ENCODE measurements at places on chromosomes 7 and 10.

DNA sequence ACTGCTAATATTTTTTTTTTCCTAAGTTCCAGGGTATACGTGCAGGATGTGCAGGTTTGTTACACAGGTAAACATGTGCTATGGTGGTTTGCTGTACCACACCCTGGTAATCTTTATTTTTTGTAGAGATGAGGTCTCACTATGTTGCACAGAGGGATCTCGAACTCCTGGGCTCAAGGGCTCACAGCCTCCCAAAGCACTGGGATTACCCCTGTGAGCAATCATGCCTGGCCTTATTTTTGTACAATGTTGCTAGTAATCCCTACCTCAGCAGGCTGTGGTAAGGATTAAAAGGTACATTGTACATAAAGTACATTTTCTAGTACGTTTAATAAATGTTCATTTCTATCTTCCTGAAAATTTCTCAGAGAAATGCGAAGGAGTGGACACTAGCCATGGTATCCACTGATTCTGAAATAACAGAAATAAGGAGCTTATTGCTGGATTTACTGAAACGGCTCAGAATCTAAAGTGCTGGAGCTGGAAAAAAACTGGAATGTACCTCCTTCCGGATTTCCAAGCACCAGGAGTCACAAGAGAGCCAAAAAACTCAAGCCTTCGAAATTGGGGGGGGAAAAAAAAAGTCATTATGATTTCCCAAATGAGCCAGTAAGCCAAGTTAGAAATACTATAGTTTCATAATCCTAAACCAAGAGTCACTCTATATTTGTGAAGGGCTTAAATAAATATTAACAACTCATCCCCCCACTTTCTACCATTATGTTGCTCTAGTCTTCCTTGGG is 69.6 kb downstream of the NT5C2 start:
- DNase-seq, result no peak

GRCh38 chr10:87060280-87060928 is 34.2 kb downstream of the GLUD1 start:
- DNase-seq, result no peak

DNA sequence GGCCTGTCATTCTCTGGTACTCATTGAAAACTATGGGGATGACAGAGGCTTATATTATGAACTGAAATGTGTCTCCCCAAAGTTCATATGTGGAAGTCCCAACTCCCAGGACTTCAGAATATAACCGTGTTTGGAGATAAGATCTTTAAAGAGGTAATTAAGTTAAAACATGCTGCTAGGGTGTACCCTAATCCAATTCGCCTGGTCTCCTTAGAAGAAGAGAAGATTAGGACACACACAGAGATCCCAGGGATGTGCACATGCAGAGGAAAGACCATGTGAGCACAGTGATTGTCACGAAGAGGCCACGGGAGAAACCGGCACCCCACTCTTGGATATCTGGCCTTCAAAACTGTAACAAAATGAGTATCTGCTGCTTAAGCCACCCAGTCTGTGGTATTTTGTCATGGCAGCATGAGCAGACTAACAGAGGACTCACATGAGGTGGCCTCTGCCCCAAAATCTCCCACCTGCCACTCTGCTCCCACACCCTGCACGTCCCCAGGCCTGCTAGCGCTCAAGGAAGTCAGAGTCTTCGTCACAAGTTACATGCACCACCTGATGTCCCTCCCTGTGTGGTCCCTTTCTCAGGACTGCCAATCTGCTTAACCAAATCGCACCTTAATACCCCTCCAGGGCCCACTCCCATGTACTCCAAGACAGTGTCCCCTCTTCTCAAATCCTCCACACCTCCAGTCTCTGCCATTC is 26.8 kb downstream of the PLAC9 start:
- DNase-seq, result no peak

- peak; percentile 89 for DNase-seq
Measured at GRCh38 chr7:99393355-99394187, 14.8 kb downstream of the PDAP1 start.

DNA sequence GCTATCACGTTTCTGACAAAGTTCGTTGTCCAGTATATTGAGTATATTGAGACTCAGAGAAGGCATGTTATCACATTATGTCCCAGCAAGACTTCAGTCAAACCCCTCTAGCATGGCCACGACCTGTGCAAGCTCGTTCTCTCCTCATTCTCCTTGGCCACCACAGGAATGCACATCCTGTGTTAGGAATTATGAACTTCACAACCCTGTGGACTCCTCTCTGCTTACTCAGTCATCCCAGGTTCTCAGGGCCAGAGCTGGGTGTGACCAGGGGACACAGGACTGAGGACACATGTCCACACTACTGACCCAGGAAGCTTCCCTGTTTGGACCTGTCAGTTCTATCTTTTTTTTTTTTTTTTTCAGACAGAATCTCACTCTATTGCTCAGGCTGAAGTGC is 4.4 kb downstream of the SH2D4B start:
- DNase-seq, result no peak

- DNase-seq, result no peak
Measured at GRCh38 chr10:17381502-17382142, 72.8 kb downstream of the ST8SIA6 start.

GRCh38 chr7:91407942-91408341 is 143.7 kb downstream of the FZD1 start:
- no peak for DNase-seq

- DNase-seq, result no peak
Measured at GRCh38 chr10:24568042-24568441, 155.6 kb downstream of the ARHGAP21 start.

DNA sequence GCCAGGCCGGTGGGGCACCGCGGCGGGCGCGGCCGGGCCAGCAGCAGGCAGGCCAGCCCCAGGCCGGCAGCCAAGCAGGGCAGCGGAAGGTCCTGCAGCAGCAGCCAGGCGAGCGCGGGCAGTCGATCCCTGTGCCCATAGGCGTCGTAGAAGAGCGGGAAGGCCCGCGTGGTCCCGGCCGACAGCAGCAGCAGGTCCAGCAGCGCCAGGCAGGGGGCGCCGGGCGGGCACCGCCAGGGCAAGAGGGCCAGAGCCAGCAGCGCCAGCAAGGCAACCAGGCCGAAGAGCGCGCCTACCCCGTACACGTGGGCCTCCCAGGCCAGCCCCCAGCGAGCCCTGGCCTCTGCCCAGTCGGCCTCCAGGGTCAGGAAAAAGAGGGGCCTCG is 8.4 kb upstream of the RBM28 start:
- peak; percentile 91 for DNase-seq

- no peak for DNase-seq
Measured at GRCh38 chr7:32415519-32415918, 74.7 kb downstream of the LSM5 start.

- peak; percentile 28 for DNase-seq
Measured at GRCh38 chr10:85862771-85863170, 503.8 kb downstream of the GRID1 start.

- DNase-seq, result no peak
Measured at GRCh38 chr7:129341816-129342806, 92.1 kb upstream of the STRIP2 start.

DNA sequence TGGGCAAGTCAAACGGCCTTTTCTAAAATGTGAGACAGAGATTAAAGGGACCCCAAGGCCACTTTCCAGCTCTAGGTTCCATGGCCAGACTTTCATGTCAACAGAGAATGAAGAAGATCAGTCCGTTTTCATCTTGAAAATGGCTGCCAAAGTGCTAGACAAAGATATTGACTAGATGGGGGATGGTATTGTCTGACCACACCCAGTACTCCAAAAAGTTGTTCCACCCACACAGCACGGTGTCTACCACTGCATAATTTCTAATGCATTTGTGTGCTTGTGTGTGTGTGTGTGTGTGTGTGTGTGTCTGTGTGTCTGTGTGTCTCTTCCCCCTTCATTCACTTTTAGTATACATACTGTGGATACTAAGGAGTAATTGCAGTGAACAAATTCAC is 1.3 kb downstream of the COL1A2 start:
- no peak for DNase-seq

DNA sequence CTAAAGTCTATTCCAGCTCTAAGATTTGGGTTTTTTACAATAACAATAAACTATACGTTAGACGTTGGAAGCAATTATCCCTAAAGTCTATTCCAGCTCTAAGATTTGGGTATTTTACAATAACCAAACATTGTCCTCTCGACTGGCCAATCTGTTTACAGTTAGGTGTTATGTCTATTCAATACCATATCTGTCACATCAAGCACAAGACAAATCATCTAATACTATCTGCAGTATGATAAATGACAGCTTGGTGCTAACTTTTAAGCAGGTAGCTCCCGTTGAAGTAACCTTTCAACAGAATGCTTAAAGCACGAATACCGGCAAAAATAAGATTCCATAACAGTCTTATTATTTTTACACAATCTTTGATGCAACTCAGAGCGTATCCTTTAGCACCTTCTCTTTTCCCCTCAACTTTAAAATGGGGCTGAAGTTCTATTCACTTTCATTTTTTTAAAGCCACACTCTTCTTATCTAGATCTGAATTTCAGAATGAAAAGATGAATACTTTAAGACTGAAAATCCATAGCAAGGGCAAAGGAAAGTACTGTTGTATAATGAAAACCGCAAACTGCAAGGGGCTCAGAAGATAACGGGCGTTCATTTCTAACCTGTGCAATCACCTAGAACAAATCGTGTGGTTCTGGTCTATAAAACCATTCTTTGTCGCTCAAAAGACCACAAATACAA is 925 bp downstream of the H2AZ2 start:
- DNase-seq, result no peak

DNA sequence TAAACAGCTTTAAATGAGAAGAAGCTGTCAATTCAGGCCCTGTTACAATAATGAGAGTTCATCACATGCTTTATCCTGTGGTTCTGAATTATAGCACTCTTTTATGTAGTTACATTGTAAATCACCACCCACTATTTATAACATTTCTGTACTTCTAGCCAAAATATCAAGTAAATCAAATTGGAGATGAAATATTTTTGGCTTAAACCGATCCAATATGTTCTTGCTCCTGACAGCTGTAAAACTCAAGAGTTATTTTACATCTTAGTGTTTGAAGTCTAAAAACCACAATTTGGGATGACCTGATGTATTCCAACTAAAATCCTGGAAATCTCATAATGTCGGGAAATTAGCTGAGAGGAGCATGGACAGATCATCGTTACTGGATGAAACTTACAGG is 371.2 kb upstream of the LRRN3 start:
- no peak for DNase-seq

GRCh38 chr7:25669281-25669781 is 441.0 kb upstream of the NPVF start:
- no peak for DNase-seq

DNA sequence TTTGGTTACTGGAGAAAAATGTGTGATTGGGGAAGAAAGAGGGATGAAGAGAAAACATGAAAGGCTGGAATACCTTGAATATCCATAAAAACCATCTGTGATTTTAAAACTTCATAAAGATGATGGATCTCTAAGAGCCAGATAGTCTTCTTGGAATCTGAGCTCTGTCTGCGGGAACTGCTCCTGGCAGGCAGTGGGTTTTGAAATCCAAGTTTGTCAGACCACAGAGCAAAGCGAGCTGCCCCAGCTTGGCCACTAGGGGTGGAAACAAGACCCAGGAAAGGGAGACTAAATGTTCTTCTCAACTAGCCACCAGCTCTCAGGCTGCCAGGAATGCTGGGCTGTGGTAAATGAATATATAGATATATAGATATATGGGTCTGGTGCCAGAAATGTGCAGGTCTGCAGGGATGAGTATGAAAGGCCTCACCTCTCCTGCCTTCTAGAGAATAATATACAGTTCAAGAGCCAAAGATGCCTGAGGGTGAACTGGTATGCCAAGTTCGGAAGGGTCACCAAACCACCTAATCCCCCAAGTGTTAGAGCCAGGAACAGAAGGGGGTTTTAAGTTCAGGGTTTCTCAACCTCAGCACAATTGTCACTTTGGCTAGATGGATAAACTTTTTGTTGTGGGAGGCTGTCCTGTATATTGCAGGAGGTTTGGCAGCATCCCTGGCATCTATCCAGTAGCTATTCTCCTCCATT is 208.8 kb downstream of the KCNMA1 start:
- DNase-seq, result peak; percentile 61

- DNase-seq, result no peak
Measured at GRCh38 chr10:88680958-88681357, 16.7 kb downstream of the LIPF start.

DNA sequence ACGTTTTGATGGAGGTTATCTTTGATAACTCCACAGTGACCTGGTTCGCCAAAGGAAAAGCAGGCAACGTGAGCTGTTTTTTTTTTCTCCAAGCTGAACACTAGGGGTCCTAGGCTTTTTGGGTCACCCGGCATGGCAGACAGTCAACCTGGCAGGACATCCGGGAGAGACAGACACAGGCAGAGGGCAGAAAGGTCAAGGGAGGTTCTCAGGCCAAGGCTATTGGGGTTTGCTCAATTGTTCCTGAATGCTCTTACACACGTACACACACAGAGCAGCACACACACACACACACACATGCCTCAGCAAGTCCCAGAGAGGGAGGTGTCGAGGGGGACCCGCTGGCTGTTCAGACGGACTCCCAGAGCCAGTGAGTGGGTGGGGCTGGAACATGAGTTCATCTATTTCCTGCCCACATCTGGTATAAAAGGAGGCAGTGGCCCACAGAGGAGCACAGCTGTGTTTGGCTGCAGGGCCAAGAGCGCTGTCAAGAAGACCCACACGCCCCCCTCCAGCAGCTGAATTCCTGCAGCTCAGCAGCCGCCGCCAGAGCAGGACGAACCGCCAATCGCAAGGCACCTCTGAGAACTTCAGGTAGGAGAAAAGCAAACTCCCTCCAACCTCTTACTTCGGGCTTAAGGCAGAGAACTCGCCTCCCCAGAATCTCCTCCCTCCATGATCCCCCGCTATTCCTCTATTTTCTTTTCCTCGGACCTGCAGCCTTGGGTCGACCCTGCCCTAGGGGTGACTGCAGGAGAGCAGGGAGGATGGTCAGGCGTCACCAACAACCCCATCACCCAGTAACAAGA is at the start of gene SERPINE1:
Gene SERPINE1, plus strand, starts transcription at position 454 of the 809 bp plus-strand sequence. CDS start 1,290 bp downstream, outside the sequence.
- peak; percentile 78 for DNase-seq

- DNase-seq, result no peak
Measured at GRCh38 chr10:62650411-62650810, 154.1 kb upstream of the ADO start.

- DNase-seq, result no peak
Measured at GRCh38 chr10:24012249-24012803, 196.6 kb upstream of the KIAA1217 start.

DNA sequence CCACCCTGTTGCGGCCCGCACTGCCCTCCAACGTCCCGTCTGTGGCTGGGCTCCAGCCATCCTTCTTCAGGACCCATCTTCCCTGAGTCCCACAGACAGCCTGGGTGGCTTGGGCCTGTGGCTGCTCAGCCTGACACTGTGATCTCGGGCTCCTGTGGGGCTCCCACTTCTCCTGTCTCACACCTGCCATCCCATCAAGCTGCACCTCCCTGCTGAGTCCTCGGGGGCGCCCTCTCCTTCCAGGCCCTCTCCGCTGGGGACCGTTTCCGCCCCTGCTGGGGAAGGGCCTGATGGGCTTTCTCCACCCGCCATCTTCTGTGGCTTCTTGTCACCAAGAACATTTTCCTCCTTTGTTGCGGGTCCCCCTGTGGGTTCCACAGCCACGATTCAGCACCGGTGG is 173.8 kb upstream of the PPP2R2D start:
- DNase-seq, result peak; percentile 12

GRCh38 chr10:71927776-71928592 is 36.2 kb upstream of the CHST3 start:
- DNase-seq, result no peak

GRCh38 chr10:117993166-117993565 is 53.6 kb downstream of the RAB11FIP2 start:
- no peak for DNase-seq
